ENCODE measurements at places on chromosomes 5 and 9.

- no peak for DNase-seq
Observed at GRCh38 chr5:22918511-22918910, 65.4 kb upstream of the CDH12 start.

GRCh38 chr5:73464016-73464745 lies 15.6 kb upstream of the FOXD1 start:
- DNase-seq, result no peak

GRCh38 chr9:127361561-127361960 lies 35.4 kb upstream of the SLC2A8 start:
- DNase-seq, result no peak

DNA sequence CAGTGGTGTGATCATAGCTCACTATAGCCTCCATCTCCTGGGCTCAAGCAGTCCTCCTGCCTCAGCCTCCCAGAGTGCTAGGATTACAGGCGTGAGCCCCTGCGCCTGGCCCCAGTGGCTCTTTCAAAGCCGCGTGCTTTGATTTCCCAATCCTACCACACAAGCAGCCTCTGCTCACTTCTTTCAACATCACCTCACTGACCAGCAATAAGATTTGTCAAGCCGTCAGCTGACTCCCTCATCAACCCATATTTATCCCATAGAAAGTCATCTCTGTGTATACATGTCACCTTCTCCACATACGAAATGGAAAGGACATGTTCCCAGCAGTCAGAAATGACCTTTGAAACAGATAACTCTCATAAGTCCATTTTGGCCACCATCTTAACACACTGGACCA lies 26.0 kb downstream of the SLC31A2 start:
- no peak for DNase-seq

GRCh38 chr9:108224716-108225115 lies 631.1 kb downstream of the ACTL7B start:
- DNase-seq, result no peak

Data from NCI-H774 (cell line).